CD4-positive, alpha-beta T cell treated with Interleukin-15 for 1 hour (primary cell): ENCODE measurements at places on chromosomes 4 and X.

GRCh38 chr4:101114936-101115372 is 232.4 kb downstream of the PPP3CA start:
- DNase-seq: no peak

DNA sequence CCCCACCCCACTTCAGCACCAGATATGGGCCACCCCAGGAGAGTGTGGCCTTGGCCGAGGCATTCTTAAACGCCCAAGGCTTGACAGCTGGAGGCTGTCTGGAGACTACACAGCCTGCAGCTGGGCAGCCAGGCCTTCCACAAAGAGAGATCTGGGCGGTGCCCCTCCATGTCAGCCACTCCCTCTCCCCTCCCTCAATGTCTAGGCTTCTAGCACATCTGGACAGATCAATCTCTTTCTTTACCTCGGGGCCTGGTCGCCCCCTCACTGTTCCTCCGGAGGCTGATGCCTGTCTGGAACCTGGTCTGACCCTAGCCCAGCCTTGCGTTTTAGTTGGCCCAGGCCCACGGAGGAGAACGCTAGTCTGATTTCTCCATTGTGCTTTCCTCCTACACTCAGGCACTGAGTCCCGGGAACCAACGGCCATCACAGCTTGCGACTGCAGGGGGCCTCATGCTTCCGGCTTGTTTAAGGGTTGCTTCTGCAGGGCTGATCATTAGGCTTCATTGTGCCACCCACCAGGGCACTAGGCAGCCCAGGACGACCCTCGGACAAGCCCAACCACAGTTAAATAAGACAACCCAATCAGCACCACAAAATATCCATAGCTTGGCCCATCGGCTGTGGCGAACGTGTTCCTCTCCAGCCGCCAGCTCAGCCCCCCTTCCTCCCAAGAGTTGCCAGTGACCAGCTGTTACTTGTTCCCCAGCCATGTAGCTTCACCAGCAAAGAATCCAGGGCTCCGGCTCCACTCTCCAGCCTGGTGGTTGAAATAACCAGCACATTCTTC is 200.6 kb downstream of the BCOR start:
- no peak for DNase-seq

- DNase-seq: no peak
These were observed 529.3 kb downstream of the ANKRD50 start for GRCh38 chr4:124183231-124183630.

DNA sequence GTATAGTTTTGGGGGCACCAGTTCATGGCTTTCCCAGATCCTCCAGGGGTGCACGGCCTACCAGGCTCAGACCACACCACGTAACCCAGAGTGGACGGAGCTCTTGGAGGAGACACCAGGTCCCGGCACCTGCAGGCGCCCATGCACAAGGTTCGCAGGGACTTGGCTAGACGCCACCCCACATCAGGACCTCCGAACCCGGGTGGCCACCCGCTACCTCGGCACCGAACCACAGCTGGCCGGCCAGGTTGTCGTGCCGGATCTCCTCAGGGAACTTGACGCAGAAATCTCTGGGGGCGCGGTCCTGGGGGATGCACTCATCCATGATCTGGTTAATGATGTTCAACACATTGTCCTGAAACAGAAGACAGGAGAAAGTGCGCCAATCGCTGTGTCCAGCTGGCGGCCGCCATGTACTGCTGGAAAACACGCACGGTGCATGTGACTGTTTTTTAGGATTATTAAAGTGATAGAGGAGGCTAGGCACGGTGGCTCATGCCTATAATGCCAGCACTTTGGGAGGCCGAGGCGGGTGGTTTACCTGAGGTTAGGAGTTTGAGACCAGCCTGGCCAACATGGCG is 77.1 kb downstream of the ZFYVE28 start:
- no peak for DNase-seq

GRCh38 chr4:183657564-183657963 is 1.4 kb downstream of the RWDD4 start:
- no peak for DNase-seq

GRCh38 chr4:77100234-77100633 is 24.4 kb upstream of the CCNI start:
- DNase-seq: no peak

DNA sequence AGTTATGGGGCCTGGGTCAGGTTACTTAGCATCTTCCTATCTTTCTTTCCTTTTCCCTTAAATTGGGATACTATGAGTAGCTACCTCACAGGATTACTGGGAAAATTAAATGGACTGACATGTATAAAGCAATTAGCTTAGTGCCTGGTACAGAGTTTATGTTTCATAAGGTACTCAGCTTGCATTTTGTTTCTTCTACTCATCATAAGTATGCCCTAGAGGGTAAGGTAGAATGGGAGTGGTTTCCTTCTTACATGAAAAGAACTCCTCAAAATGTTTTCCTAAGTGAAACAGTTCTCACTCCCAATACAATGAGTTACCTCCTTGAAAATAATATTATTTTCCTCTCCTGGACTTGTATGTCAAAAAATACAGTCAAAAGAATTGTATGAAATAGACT is 75.7 kb downstream of the NPFFR2 start:
- DNase-seq: no peak

GRCh38 chr4:7779432-7779768 is 160.3 kb downstream of the AFAP1 start:
- DNase-seq: no peak

GRCh38 chr4:15242021-15242420 is 185.8 kb upstream of the C1QTNF7 start:
- no peak for DNase-seq

GRCh38 chrX:107714206-107714891 is 61.2 kb downstream of the TSC22D3 start:
- peak; percentile 58 for DNase-seq

DNA sequence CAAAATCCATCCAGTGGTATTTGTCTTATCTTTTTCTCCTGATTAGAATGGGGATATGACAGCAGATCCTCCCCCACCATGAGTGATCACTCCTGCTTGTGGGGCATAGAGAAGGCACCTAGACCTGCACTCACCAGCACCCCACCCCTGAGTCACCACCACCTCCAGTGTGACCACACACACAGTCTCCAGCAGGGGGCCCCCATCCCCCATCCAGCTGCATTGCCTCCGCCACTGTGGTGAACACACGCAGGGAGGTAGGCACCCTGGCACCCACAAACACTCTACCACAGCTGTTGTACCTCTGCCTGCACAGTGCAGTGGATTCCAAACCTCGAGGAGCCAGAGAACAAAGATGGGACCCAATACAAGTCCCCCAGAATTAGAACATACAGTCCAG is 9.0 kb upstream of the MAGEA8 start:
- DNase-seq: peak; percentile 51

DNA sequence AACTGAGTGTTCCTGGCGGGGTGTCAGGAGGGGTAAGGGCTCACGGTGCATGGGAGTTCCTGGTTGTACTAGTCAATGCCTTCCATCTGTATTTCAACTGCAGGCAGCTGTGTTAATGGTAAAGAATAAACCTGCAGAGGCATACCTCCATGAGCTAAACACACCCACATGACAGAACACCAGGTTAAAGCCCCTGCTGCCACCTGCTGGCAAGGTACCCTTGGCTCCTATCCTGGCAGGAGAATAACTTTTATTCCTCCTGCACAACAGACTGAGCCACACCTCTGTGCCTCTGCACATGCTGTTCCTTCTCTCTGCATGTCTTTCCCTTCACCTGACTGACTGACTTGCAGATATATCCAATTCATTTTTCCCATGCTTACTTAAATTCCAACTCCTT is 11.1 kb downstream of the ITIH6 start:
- DNase-seq: peak; percentile 33

- no peak for DNase-seq
These were observed 1066.0 kb downstream of the FSTL5 start for GRCh38 chr4:161097821-161098220.

DNA sequence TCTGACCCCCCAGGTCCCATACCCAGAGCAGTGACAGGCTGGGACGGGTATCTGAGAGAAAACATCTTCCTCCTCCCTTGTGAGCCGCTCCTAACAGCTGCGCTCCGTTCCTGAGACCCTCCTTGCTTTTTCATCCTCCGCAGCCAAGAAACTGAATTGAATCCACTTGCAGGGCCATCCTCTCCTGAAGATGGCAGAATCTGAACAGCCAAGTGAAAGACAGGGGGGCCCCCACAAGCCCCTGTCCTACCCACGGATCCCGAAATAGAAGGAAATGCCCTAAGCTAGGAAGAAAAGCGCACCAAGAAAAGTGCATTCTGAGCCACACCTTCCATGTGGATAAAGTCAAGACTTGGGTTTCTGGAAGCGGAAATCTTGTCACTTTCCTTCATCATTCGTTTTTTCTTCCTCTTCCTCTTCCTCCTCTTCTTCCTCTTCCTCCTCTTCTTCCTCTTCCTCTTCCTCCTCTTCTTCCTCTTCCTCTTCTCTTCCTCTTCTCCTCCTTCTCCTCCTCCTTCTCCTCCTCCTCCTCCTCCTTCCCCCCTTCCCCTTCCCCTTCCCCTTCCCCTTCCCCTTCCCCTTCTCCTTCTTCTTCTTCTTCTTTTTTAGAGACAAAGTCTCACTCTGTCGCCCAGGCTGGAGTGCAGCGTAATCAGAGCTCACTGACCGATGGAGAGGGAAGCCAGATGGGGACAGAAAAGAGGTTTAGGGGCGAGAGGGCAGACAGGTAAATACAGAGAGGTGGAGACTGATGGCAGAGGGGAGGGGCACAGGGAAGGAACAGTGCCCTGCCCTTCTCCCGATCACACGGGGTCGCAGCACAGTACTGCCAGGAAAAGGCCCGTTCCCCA is 86.0 kb upstream of the WWC2 start:
- DNase-seq: no peak

DNA sequence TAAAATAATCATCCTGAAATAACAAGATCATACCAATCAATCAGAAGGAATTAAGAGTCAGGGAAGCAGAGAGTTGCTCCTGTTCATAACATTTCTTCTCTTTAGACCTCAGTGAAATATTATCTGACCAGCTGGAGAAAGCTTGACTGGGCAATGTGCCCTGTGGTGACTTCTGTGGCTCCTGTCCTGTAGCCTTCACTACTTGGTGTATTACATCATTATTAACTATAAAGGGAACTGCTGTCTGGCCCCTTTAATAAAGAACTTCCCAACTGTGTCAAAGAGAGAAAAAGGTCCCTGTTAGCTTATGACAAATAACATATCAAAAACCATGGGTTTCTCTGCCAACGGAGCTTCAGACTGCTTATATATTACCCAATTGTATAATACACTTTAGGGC is 18.0 kb downstream of the OPHN1 start:
- DNase-seq: no peak

GRCh38 chrX:43469391-43470054 is 186.6 kb upstream of the MAOA start:
- no peak for DNase-seq

GRCh38 chr4:76874176-76874575 is 23.8 kb downstream of the SOWAHB start:
- no peak for DNase-seq
